ENCODE measurements at places on chromosomes 4 and X.

DNA sequence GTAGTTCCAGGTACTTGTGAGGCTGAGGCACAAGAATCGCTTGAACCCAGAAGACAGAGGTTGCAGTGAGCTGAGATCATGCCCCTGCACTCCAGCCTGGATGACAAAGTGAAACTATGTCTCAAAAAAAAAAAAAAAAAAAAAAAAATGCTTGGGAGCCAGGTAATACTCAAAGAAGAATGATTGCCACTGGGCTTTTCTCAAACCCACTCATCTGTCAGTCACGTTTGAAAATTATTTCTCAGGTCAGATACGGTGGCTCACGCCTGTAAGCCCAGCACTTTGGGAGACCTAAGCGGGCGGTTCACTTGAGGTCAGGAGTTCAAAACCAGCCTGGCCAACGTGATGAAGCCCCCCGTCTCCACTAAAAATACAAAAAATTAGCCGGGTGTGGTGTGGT is 155.7 kb downstream of the RELL1 start:
- DNase-seq = no peak

DNA sequence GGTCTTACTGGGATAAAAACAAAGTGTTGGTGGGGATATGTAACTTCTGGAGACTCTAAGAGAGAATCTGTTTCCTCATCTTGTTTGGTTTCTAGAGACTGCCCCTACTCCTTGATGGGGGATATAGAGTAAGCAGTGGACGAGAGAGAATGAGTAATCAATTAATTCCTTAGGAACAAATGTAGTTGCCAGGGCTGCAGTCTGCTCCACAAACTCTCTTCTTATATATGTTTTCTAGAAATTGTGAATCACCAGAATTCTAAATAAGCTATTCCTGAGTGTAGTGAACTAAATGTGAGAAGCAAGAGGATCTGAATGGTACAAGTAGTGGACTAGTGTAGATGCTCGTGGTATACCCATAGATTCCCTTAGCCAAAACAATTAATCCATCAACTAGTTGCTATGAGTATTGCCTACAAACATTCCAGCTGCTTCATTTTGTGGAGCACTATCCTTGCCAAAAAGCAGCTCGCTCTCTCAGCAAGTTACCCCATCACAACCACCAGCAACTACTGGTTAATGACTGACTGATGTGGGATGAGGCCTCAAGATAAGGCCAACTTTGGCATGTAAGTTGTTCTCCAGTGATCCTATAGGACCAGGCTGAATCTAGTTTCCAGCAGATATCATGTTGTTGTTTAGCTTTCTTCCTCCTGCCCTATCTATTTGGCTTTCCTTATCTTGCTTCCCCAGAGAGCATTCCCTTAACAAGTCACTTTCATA is 273.0 kb downstream of the SLC7A11 start:
- no peak for DNase-seq

DNA sequence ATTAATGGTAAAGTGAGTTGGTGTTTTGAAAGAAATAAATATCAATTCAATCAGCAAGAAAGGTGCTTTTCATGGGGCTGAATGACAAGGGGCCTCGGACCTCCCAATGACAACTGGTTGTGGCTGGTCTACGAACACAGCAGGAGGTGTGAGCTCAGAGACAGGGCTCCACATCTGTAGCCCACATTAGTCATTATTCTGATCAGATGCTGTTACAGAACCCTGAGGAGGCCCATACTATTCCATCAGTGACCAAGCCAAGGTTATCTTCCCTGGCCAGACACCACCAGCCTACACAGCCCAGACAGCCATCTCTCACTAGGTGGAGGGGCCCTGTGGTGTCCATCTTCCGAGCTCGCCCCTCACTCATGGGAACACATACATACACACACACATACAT is 168.8 kb downstream of the SH3KBP1 start:
- DNase-seq = no peak

- DNase-seq = no peak
Observed at GRCh38 chr4:97238956-97239666, 904.2 kb downstream of the STPG2 start.

GRCh38 chr4:8261851-8262535 is 7.6 kb upstream of the HTRA3 start:
- no peak for DNase-seq

GRCh38 chr4:23945451-23946017 is 55.7 kb upstream of the PPARGC1A start:
- DNase-seq = peak; percentile 57

GRCh38 chrX:421646-422391 is 35.1 kb upstream of the PPP2R3B start:
- no peak for DNase-seq

DNA sequence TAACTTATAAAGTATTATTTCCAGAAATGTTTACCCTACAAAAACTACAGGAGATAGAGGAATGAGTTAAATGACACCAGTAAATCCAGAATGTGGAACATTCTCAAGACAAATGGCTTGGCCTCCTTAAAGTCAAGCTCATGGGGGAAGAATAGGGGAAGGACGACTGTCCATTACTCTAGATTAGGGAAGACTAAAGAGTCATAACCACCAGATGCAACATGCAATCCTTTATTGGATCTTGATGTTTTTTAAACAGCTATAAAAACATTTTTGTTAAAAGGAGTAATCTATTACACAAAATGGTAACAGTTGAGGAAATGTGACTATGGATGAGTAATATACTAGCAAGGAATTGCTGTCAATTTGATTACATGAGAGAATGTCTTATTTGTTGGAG is 11.1 kb downstream of the ACOT9 start:
- no peak for DNase-seq

DNA sequence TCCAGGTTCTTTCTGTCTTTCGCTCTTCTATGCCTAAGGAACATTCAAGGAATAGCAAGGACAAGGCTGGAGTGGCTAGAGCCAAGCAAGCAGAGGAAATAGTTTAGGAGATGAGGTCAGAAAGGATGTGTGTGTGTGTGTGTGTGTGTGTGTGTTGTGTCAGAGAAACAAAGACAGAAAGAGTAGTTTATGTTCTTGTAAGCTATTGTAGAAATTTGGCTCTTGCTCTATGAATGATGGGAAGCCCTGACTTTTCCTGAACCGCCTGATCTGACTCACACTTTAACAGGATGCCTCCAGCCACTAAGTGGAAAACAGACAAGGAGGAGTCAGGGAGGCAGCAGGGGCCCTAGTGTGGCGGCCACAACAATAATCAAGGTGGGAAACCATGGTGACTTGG is 39.7 kb downstream of the LGI2 start:
- no peak for DNase-seq

- DNase-seq = no peak
Observed at GRCh38 chr4:172188248-172188988, 375.2 kb downstream of the GALNTL6 start.

DNA sequence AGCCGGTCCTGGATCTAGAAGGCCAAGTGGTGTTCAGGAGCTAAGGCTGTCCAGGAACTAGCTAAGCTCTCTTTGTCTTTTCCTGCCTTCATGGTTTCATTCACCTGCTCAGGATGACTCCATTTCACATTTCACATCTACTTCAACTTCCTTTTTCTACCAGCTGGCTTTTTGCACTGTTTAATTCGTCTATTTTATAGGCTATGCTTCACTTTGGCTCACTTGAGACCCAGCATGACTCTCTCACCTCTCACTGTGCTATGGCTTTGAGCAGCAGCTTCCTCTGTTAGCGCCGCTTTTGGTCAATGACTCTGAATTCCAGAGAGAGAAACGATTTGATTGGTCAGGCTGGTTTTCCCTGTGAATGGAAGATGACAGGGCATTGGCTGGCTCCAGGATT is 213.5 kb upstream of the CLNK start:
- no peak for DNase-seq

GRCh38 chrX:118975831-118976598 is 1.6 kb downstream of the LONRF3 start:
- DNase-seq = no peak

DNA sequence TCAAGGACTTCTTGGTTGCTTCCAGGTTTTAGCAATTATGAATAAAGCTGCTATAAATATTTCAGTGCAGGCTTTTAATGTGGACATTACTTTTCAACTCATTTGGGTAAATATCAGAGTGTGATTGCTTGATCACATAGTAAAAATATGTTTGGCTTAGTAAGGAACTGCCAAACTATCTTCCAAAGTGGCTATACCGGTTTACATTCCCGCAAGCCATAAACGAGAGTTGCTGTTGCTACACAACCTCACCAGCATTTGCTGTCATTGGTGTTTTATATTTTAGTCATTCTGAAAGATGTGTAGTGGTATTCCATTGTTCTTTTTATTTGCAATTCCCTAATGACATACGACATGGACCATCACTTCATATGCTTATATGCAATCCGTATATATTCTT is 30.9 kb upstream of the SPOCK3 start:
- peak; percentile 43 for DNase-seq

DNA sequence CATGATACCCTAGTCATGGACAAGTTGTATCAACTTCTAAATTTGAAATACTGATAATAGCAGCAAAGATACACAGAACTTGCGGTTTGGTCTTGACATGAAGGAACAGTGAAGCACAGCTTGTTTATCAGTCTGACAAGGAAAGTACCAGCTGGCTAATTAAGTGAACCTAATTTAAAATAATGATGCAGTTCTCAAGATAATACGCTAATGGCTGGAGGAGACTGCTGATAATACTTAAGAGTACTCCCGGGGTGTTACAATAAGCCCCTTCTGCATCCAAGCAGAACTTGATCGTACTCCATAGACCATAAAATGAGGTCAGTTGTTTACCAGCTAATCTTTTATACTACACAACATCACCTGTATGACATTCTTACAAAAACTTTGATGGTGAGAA is 697.5 kb downstream of the FSTL5 start:
- no peak for DNase-seq

GRCh38 chr4:152310257-152310656 is 225.6 kb downstream of the FBXW7 start:
- no peak for DNase-seq

- DNase-seq = no peak
Observed at GRCh38 chrX:3699821-3700381, 13.5 kb downstream of the PRKX start.

DNA sequence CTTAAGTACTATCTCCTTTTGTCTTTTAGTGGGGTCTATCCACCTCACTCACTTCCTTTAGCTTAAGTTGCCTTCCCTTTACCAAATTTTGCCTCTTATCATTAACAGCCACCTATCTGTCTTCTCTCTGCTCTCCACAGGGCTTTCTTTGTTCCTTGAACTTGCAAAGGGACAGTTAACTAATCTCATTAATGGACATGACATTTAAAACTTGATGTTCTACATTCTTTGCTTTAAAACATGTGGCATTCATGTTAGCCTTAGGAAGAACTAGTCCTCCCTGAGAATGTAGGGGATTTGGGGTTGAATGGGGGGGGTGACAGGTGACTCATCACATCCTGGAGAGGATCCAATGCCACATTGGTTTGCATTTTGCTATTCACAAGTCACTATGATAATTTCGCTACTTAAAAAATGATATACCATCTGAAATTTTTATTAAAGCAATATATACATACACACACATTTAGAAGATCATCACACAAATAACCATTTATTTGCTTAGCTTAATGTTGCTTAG is 41.0 kb upstream of the DMD start:
- no peak for DNase-seq

DNA sequence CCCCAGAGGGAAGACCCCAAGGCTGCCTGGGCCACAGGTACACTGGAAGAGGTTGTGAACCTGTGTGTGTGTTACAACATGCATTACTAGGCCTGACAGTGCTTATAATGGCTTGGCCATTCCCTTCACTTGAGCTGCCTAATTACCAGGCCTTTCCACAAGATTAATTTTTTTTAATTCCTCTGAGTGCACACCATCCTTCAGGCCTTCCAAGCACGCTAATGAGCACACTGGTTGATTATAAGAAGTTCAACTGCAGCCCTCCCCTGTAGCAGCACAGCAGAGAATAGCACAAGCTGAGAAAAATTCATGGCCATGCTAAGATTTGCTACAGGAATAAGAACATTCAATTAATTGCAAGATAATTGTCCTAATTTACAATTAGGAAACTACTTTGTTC is 2.2 kb upstream of the SUPT20HL2 start:
- DNase-seq = no peak

- no peak for DNase-seq
Observed at GRCh38 chr4:112515198-112516065, 548 bp downstream of the NEUROG2 start.

DNA sequence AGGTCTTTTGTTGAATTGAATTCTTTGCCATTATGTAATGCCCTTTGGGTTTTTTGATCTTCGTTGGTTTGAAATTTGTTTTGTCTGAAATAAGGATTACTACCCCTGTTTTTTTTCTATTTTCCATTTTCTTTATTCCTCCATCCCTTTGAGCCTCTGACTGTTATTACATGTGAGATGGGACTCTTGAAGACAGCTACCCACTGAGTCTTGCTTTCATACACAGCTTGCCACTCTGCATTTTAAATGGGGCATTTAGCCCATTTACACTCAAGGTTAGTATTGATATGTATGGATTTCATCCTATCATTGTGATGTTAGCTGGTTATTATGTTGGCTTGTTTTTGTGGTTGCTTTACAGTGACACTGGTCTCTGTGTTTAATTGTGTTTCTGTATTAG is 736.2 kb upstream of the GRID2 start:
- DNase-seq = no peak

DNA sequence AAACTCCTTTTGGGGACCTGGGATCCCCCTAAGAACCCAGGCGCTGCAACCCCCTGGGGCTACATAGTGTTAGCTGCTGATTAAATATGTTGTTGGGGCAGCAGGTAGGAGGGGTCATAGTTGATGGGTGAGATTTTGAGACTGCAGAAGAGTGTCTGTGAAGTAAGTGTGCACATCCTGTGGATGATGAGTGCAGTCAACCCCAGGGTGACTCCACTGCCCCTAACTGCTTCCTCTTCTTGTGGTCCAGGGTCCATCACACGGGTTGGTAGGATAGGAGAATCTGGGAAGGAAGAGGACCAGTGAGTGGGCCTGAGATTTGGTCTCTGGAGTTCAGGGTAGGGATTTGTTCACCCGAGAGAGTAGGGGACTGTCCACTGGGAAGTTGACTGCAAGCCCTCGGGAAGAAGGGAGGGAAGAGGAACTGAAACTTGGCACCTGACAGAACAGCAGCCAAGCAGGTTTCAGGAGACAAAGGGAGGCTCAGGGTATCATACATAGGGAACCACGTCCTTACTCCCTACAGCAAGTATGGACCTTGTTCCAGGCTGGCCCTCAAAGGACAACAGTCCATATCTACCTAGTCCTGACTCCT is 8.5 kb downstream of the DLG3 start:
- no peak for DNase-seq

DNA sequence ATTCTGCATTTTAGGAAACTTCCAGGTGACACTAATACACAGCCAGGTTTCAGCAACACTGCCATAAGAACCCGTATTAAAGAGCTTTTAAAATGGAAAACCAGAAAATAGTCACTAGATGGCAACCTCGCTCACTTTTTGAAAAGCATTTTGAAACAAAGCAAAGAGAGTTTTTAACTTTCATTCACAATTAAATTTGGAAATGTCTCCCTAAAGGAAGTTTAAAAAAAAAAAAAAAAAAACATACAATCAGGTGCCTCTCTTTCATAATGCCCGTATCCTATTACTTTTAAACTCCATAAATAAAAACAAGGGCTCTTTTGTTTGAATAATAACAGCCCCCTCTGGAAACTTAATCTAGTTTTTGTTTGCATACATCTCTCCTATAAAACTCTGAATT is 20.3 kb downstream of the MEPE start:
- DNase-seq = no peak
